ENCODE measurements at places on chromosomes 13 and 19.

GRCh38 chr13:27257648-27258253 lies 6.4 kb downstream of the RPL21 start:
- no peak for DNase-seq

GRCh38 chr13:39023761-39024160 lies 14.1 kb downstream of the PROSER1 start:
- DNase-seq: no peak

GRCh38 chr19:5667751-5668271 lies 12.5 kb downstream of the MICOS13 start:
- DNase-seq: peak; percentile 61

DNA sequence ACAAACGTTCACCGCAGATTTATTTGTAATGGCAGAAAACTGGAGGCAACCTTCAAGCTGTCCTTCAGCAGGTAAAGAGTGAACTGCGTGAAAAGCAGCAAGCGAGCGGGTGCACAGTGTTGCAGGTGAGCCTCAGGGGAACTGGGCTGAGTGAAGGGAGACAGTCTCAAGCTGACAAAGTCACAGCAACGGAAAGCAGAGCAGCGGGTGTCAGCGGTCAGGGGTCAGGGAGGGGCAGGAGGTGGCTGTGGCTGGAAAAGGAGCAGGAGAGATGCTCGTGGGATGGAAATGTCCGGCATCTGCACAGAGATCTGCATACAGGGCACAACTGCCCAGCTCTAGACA lies 8.5 kb upstream of the RASA3 start:
- DNase-seq: no peak

DNA sequence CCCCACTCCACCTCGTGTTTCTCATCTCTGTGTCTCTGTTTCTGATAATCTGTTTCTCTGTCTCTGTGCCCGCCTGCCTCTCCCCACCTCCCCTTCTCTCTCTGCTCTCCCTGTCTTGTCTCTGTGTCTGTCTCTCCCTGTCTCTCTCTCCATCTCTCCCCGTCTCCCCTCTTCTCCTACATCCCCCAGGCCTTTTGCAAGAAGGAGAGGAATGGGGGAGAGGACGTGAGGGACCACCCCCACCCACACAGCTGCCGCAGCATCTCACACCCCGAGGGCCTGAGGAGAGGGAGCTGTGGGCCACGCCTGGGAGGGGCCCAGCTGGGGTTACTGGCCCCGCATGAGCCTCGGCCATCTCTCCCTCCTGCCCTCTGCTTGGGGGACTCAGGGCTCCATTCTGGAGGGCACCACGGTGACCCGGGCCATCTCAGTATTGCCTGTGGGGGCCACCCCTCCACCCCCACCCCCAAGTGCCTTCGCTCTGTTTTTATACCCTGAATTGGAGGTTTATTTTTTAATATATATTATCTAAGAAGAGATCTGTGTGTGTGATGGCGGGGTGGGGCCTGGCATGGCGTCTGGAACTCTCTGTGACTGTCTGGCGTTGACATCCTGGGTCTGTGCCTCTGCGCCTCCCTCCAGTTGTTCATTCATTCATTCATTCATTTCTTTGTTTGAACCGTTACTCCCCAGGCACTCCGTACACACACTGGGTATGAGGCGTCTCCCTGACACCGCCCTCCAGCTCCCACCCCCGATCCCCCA lies 21.2 kb downstream of the ERFL start:
- DNase-seq: no peak

DNA sequence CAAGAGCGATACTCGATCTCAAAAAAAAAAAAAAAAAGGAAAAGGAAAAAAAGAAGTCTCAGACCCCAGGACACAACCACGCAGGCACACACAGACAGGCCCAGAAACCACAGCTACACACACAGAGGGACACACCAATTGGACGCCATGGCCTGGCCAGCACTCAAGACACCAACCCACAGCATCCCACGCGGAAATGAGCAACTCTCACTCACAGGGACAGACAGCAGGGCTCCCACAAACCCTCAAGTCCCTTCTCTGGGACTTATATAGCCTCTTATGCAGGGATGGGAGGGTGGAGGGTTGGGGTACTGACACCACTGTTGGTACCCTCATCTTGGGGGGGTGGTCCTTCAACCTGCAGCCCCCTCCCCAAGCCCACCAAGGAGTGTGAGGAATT lies 5.9 kb downstream of the NOTCH3 start:
- DNase-seq: no peak

- DNase-seq: peak; percentile 63
Measured at GRCh38 chr13:25371875-25372283, at the start of gene ATP8A2. TSS of gene ATP8A2 (plus strand) at chr13:25371974. CDS start at chr13:25372213, 239 bp downstream.

- no peak for DNase-seq
Measured at GRCh38 chr13:68806125-68806524, 1301.5 kb upstream of the ATXN8OS start.

- DNase-seq: no peak
Measured at GRCh38 chr13:113817860-113818691, 45.8 kb downstream of the GAS6 start.

DNA sequence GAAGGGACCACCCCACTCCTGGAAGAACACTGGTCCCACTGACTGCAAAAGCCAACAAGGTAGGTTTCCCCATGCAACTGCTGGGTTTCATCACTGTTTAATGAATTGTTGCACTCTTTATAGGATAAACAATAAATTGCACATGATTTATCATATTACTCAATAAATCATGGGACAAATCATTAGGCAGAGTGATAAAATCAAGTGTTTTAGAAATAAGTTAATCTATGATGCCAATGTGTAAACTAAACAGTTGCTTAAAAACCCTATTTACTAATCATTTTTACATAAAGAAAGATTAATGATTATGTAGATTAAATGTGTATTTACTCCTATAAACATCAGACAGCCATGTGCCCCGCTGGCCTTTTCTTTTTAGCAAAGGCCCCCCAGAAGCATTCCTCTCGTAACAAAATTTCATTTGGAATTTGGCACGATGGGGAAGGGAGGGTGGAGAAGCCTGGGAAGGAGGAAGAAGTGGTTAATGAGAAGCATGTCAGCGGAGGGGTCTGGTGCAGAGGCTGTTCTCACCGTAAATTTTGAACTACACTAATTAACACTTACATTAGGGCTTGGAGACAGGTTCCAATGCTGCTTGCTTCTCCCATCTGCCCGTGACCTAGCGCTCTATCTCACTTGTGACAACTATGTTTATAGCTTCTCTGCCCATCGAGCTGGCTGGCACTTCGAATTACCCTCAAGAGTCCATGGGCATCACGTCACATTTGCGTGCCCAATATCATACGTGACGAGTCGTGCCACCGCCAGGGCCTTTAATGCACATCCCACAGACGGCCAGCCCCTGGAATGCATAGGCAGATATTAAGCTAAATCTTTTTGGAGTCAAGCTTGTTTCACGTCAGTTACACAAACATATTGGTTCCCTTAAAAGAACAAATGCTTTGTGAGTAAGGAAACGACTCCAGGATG lies 357.7 kb upstream of the TSHZ3 start:
- DNase-seq: no peak

DNA sequence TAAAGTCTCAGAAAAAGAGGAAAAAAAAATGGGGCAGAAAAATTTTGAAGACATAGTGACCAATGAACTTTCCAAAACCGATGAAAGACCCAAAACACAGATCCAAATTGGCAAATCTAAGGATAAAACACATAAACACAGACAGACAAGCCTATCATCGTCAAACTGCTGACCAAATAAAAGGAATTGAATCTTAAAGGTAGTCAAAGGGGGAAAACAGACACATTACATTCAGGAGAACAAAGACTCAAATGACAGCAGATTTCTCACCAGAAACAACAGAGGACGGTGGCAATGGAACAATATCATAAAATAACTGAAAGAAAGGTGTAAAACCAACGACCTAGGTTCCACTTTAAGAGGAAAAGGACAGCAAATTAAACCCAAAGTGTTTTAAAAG lies 10.2 kb downstream of the RBM26 start:
- DNase-seq: no peak

- no peak for DNase-seq
Measured at GRCh38 chr13:35347679-35348205, 128.7 kb downstream of the MAB21L1 start.

DNA sequence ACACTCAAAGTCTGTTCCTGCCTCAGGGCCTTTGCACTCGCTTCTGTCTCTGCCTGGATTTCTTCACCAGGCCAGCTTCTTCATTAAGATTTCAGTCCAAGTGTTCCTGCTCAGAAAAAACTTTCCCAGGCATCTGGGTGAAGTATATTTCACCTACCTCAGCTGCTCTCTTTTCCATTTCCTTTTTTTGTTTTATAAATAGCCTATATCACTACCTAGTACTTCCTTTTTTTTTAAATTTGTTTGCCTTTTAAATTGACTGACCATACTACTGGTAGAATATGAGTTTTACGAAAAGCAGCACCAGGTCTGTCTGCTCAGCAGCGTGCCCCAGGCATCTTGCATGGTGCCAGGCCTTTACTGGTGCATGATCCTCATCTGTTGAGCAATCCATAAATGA lies 1064.4 kb downstream of the UQCRFS1 start:
- DNase-seq: no peak

GRCh38 chr19:1275976-1276627 lies 772 bp downstream of the FAM174C start:
- no peak for DNase-seq

DNA sequence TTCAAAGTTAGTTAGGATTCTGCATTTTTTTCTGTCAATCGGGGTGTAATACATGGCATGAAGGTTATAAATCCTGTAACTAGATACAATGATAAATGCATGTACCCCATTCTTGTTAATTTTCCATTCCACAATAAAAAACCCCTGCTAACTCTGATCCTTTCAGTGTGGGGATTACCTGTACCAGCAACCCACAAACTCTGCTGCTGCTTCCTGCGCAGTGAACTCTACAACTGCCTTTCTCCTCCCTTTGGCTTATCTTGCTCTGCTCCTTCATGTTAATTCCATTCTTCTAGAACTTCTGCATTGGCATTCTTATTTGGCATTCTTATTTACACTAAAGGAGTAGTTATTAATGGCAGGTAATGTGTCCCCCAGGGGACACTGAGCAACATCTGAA lies 273.1 kb downstream of the KLF12 start:
- DNase-seq: no peak

- DNase-seq: no peak
Measured at GRCh38 chr13:60491531-60491930, 94.5 kb downstream of the TDRD3 start.

DNA sequence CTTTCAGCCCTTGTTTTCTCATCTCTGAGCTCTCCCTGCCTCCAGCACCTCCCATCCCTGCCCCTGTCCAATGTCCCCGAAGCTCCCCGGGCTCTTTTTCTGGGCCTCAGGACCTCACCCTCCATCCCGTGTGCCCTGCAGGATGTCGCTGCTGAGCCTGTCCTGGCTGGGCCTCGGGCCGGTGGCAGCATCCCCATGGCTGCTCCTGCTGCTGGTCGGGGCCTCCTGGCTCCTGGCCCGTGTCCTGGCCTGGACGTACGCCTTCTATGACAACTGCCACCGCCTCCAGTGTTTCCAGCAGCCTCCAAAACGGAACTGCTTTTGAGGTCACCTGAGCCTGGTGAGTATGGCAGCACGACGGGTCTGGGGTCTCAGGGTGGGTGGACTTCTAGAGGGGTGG lies 51.1 kb upstream of the CYP4F8 start:
- DNase-seq: no peak

DNA sequence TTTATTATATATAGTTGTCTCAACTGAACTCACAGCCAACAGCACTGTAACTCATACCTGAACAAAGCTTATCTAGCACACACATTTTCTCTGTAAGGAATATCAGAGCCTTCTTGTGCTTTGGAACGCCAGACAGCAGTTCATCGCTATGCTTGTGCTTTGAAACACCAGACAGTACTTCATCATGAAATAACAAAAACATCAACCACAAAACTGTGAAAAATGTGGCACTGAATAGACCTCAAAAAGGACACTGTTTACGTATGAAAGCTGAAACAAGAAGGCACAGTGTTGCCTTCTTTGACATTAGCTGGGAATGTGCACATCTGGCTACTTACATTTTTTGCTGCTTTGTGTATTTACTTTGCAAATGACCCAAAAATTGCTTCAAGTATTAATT lies 160.2 kb downstream of the PDS5B start:
- DNase-seq: no peak

DNA sequence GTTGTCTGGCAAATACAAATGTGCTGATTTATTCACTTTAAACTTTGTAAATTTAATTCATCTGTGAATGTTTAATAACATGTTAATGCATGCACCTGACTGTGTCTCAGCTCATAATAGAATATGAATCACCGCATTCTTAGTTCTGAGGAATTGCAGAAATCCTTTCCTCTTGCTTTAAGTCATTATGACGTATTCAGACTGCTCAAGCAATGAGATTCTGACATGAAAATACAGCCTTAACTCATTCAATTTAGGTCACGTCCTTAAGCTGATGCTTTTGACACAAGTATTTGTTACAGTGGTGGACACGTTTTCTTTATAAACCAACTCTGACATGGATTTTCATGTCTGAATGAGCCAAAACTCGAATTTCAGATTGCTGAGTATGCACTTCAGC lies 541.0 kb upstream of the KLF12 start:
- no peak for DNase-seq

- DNase-seq: no peak
Measured at GRCh38 chr13:24454056-24454455, 58.5 kb downstream of the PARP4 start.

DNA sequence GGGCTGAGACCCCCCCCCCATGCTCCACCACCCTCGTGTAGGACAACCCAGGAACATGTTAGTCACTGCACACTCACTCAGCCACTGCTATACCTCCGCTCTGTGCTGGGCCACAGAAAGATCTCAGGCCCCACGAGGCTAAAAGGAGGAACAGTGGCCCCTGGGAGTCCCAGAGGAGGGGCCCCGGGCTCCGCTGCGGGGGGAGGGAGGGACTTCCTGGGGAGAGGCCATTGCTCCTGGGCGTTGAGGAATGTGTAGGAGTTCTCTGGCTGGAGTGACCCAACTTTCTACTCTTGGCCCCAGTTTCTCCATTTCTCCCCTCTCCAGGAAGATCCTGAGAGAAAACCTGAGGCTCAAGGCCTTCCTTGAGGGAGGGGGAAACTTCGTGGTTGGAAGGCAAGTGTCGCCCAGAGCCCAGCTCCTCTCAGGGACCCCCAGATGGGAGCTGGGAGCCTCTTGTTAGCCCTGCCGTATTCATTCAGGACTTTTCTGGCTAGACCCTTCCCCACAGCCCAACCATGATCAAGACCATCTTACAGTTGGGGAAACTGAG lies 13.6 kb downstream of the ONECUT3 start:
- no peak for DNase-seq

- no peak for DNase-seq
Measured at GRCh38 chr19:2591537-2592291, 110.8 kb downstream of the GNG7 start.

GRCh38 chr13:25874907-25875306 lies 176.9 kb downstream of the SHISA2 start:
- DNase-seq: no peak
